ENCODE measurements at places on chromosomes 13 and 19.
A peak's percentile ranks its signal among the peaks of the same experiment; 100 is the strongest.

DNA sequence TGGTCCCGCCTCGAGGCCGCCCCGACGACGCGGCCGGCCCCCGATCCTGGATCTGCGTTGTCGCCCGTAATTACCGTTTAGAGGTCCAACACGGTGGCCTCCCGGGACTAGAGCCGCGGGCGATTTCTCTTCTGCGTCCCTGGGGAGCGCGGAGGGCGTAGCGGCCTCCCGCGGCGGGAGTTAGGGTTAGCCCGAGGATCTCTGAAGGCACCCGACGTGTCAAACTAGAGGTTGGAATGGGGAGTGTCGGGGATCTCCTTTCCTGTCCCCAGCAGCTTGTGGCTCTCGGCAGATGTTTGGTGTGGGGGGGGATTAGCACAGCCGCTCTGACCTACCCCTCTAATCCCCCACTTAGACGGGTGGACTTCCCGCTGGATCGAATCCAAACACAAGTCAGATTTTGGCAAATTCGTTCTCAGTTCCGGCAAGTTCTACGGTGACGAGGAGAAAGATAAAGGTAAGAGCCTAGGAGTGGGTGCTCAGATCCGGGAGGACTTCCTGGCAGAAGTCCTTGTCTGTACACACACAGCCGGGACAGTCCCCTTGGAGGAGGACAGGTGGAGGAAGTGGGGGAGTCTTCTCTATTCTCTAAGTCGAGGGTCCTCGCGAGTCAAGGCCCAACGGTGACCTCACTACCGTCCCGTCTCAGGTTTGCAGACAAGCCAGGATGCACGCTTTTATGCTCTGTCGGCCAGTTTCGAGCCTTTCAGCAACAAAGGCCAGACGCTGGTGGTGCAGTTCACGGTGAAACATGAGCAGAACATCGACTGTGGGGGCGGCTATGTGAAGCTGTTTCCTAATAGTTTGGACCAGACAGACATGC lies 581 bp downstream of the CALR start:
- DNase-seq = peak; percentile 64

DNA sequence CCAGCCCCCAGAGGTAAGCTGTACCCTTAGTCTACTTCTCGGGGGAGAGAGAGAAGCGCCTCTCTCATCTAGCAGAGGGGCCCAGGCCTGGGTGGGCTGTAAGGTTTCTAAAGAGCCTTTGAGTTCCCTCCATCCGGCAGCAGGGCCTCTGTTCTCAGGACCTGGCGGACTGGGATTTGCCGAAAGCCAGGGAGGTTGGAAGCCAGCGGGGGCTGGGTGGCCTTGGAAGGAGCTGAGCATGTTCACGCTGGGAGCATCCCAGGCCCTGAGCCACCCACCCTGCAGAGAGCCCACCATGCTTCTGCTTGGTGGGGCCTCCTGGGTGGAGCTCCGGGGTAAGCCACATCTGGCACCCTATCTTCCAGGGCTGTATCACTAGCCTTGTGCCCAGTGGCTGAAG lies 7.8 kb downstream of the SLC7A10 start:
- DNase-seq = no peak

- DNase-seq = no peak
Observed at GRCh38 chr13:42644841-42645240, 70.9 kb downstream of the TNFSF11 start.

DNA sequence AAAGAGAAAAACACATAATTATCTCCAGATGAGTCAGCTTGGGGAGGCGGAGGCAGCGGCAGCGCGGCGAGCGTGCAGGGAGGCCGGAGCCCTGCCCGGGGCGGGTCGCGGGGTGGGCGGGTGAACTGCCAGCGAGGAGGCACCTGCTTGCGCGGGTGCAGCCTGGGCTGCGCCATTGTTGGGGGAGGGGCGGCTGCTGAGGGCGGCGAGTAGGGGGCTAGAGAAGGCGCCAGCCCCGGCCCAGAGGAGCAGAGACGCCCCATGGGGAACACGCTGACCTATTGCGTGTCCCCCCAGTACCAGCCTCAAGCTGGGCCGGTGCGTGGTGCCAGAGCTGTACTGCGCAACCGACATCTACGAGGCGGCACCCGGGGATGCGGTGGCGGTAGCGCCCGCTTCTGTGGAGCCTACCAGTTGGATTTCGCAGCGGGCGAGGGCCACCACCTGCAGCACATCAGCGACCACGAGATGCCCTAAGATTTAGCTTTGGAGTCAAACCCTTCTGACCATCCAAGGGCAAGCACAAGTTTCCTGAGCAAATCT lies 16.7 kb downstream of the ZNF100 start:
- no peak for DNase-seq

GRCh38 chr19:38915329-38916321 lies 3.6 kb upstream of the CCER2 start:
- DNase-seq = no peak

DNA sequence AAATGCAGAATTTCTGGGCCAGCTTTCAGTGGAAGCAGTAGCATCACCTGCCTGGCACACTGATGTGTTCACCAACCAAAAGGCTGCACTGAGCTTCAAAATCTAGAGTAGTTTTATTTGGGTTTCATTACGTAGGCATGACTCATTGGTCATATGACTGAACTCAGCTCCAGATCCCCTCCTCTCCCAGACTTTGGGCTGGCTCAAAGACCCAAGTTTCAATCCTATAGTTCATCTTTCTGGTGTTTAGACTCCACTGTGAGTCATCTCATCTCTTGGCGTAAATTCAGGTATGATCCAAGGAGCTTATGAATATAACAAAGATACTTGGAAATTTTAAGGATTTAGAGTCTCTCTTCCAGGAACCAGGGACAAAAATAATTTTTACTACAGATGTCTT lies 17.7 kb downstream of the ZMYM5 start:
- no peak for DNase-seq

- no peak for DNase-seq
Observed at GRCh38 chr13:57531256-57531655, 100.3 kb upstream of the PCDH17 start.

DNA sequence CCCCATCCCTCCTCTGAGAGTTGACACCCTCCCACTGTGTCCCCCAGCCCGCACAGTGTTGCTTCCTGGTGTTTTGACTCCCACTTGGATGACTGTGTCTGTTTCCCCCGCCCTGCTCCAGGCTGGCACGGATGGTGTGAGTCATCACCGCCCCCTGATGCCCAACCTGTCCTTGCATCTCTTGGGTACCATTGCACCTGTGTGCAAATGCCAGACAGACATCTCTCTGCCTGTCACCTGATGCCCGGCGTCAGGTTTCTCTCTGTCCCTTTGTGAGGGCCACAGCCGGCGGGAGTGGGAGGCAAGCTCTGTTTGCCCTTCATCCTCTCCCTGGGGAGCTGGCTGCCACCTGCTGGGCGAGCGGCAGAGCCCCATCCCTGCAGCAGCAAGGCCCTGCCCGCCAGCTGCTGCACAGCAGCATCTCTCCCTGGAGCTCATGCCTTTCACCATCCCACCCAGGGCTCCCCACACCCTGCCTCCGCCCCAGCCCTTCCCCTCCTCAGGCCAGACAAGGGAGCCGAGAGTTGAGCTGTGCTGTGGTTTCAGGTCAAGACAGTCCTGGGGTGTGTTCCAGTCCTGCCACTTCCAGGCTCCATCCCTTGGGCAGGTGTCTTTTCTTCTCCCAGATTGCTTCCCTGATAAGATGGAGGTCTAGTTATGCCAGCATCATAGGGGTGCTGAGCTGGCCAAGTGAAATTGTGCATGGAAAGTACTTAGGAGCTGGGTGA lies 29.7 kb downstream of the NKPD1 start:
- DNase-seq = peak; percentile 39

DNA sequence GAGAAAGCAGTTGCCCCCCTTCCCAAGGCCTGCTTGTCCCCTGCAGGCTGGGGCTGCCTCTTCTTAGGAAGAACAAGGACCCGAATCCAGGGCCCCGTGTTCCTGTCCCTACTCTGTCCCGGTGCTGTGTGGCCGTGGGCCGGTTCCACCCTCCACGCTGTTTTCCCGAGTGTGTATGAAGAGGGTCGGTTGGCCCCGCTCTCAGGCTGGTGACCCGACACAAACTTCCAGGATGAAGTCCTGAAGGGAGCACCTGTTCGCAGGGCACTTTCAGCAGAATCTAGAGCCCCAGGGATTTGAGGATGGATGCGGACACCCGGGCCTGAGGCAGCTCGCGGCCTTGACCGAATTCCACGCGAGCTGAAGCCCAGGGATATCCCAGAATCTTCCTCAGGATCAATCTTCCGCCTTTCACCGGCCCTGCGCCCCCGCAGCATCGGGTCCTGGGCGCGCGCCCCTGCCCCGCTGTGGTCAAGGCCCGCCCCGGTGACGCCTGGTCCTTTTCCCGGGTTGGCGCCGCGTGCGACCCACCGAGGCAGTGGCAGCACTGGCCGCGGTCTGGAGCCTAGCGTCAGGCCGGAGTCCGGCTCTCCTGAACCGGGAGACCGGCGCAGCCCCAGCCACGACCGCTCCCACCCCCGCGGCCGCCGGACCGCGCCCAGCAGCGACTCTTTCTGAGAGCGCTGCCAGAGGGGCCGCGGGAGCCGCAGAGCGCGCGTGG lies 528 bp upstream of the CHST8 start:
- DNase-seq = no peak

DNA sequence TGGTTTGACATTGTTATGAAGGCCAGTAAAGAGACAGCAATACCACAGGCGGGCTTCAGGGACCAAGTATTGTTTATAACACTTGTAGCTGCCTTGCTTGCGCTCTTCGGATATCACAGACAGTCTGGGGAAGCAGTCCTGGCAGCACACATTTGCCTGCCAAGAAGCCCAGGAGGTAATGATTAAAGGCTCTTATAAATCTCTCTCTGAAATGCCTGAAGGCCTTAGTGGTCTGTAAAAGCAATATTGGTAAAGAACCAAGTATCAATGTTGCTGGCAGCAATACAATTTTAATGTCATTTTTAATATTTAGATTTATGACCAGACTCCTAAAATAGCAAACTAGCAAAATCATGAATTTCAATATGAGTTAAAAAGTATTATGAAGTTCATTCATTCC lies 1312.4 kb downstream of the PCDH9 start:
- DNase-seq = no peak

GRCh38 chr19:39843919-39844793 lies 2.0 kb downstream of the FBL start:
- peak; percentile 72 for DNase-seq

GRCh38 chr13:41458761-41459431 lies 1.5 kb downstream of the RGCC start:
- peak; percentile 44 for DNase-seq

- DNase-seq = no peak
Observed at GRCh38 chr13:114041493-114041892, 67.6 kb upstream of the C13orf46 start.

- no peak for DNase-seq
Observed at GRCh38 chr19:56899943-56900342, 59.4 kb upstream of the PEG3 start.

DNA sequence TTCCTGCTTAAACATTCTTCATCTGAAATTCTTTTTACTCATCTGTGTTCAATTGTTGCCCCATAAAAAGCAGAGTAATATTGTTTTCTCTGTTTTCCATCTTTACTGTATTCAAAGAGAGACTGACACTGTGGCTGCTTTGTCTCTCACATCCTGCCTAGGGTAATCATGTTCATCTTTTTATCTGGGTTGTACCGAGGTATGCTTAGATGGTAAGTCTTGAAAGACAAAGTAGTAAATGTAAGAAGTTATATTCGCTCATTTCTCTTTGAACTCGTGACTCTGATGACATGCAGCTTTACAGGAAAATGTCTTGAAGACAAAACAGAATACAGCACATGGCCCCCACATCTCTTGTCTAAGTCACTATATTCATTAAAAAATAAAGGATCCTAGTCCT lies 20.0 kb upstream of the CYSLTR2 start:
- DNase-seq = no peak

DNA sequence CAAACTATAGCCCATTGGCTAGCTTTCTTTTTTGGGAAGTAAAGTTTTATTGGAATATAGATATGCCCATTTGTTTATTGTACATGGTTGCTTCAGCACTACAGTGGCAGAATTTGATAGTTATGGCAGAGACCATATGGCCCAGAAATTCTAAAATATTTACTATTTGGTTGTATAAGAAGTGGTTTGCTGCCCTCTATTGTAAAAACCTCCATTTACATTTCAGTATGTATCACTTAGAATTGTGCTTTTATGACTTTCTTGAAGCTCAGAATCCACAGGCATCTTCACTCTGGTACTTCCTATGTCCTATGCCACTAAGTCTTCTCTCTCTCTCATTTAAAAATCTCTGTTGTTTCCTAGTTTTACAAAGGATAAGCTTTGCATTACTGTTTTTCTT lies 37.7 kb downstream of the DLEU7 start:
- DNase-seq = no peak

- DNase-seq = no peak
Observed at GRCh38 chr19:29523568-29523967, 2.2 kb upstream of the VSTM2B start.

DNA sequence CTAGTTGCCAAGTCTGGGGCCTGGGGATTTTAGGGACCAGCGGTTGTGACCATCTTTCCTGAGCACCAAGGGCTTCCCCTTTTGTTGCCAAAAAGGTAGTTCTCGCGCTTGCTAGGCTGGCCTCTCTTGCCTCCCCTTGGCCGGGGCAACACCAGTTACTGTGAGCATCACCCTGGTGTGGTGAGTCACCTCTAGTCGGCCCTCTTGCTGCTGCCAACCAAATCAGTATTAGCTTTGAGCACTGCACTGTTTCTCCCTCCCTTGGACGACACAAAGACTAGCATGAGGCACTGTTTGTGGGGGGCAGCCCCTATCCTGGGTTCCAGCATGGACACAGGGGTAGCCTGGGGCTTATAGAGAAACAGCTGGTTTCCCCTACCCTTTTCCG lies 6.9 kb downstream of the SYDE1 start:
- DNase-seq = no peak

DNA sequence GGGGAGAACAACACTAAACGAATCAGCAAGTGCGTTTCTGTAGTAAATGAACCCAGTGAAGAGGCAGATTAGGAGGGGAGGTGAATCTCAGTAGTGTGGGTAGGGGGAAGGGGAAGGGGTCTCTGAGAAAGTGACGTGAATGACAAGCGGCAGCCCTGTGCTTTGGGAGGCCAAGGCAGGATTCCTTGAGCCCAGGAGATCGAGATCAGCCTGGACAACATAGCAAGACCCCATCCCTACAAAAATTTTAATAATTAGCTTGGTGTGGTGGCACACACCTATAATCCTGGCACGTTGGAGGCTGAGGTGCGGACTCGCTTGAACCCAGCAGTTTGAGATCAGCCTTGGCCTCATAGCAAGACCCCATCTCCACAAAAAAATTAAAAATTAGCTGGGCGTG lies 8.1 kb downstream of the PLK5 start:
- no peak for DNase-seq

- peak; percentile 24 for DNase-seq
Observed at GRCh38 chr19:51097166-51097738, 11.0 kb downstream of the CTU1 start.

GRCh38 chr19:39017646-39018045 lies 14.7 kb downstream of the FBXO27 start:
- DNase-seq = no peak

DNA sequence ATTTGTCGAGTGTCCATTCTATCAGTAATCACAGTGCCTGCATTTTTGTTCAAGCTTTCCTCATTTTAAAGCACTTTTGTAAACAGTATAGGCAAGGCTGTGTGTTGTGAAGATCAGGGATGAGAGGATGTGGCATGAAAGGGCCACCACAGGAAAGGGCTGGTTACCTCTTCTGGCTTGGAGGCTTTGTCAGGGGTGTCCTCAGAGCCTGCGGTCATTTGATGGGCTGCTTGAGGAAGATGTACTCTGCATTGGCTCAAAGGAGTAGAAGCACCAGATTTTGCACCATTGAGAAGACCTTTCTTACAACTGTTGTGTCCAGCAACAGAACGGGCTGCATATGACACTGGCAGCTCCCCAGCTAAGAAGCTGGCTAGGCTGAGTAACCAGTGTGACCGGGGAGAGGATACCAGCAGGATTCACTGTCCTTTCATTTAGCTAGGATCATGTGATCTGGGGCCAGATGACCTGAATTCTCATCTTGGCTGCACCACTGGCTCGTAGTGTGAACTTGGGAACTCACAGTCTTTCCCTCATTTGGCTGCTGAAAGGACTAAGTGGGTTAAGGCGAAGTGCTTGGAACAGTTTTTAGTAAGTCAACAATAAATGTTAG lies 380.2 kb downstream of the FGF9 start:
- no peak for DNase-seq

All from MM.1S (cell line).